ENCODE measurements at places on chromosomes 2 and 18.

DNA sequence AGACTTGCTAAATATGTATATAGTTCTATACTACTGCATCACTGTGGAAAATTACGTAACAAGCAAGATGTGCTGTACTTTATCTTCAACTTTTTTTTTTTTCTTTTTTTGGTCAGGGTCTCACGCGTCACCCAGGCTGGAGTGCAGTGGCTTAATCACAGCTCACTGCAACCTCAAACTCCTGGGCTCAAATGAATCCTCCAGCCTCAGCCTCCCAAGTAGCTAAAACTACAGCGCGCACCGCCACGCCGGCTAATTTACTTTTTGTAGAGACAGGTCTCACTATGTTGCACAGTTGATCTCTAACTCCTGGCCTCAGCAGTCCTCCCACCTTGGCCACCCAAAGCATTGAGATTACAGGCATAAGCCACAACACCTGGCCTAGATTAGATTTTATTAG is 68.0 kb downstream of the COX7A2L start:
- no peak for DNase-seq

GRCh38 chr2:99181624-99182000 is 628 bp downstream of the MRPL30 start:
- DNase-seq = no peak

- DNase-seq = no peak
Measured at GRCh38 chr2:4827836-4828235, 864.3 kb upstream of the SOX11 start.

DNA sequence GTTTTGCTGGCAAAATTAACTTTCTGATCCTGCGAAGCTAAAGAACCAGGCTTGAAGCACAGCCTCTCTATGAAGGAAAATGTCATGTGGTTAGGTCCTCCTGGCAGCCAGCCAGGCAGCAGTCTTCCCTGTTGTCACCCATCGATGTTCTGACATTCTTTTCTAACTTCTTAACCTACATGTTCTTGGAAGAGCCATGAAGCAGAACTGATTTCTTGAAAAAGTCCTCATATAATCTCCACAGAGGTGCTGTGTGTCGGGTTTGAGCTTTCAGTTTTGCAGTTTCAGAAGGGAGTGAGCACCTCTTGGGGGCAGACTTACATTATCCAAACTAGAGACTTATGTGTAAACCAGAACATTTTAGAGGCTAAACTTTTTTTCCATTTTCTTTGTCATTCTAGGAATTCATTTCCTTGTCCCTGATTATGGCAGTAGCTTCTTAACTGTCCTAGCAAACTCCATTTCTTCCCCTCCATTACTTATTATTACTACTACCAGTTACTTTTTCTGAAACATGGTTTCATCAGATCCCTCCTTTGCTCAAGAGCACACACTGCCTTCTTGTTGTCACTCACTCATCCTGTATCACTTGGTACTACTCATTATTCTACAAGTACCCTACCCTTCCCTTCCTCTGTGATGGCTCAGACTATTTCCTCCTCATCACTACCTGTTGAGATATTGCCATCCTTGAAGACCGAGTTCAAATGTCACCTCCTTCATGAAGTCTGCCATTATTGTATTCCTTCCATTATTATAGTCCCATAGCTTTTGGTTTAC is 31.1 kb downstream of the DOK1 start:
- DNase-seq = no peak

- no peak for DNase-seq
Measured at GRCh38 chr2:168184681-168185513, 62.5 kb downstream of the STK39 start.

DNA sequence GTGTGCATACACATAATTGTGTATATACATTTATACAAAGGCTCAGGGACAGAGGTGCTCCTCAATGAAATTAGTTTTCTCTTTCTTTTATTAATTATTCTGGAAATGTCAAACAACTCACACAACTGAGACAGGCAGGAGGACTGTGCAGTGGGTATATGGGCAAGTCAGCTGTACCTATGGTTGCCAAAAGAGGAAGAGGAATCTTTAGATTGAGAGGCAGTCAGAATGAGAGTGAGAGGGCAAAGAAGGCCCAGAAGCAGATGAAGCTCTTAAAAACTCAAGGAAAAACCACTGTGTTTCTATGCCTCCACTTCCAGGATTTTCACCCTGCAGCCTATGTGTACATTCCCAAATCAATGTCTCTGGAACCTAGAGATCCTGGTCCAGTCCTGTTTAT is 79.1 kb downstream of the CACNB4 start:
- no peak for DNase-seq

- no peak for DNase-seq
Measured at GRCh38 chr2:198053148-198053547, 248.8 kb downstream of the PLCL1 start.

- no peak for DNase-seq
Measured at GRCh38 chr2:196431076-196431475, 208.4 kb upstream of the CCDC150 start.

- DNase-seq = no peak
Measured at GRCh38 chr18:48590678-48591077, 51.8 kb downstream of the CTIF start.

DNA sequence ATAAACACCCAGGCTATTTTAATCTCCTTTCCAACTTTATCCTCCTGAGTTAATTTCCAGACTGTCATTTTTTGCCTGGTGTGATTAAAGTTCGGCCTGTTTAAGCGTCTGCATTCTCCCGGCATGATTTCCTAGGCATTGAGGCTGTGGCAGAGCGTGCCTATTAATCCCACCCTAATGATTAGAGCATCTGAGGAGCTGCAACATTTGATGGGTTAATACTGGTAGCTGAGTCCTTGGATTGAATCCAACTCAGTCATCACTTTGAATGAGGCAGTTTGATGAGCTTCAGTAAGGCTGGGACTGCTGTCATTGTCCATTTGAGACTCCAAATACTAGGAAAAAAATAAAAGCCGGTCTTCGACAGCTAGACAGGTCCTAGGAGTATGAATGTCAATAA is 882.5 kb downstream of the SLC4A3 start:
- DNase-seq = no peak

DNA sequence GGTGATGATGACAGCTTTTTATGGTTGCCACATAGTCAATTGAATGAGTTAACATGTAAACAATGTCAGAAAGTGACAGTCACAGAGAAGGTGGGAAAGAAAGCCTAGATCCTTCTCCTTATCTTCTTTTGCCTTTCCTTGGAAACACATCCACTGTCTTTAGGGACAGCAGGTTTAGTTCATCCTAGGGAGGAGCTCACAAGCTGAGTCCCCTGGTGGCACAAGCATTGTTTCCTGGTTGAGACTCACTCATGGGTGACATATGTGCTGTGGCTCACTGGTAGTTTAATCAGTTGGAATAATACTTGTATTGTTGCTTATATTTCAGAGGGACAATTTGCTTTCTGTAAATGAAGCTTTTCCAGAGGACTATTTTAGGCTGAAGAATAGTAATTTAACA is 598.5 kb downstream of the CNTNAP5 start:
- no peak for DNase-seq

DNA sequence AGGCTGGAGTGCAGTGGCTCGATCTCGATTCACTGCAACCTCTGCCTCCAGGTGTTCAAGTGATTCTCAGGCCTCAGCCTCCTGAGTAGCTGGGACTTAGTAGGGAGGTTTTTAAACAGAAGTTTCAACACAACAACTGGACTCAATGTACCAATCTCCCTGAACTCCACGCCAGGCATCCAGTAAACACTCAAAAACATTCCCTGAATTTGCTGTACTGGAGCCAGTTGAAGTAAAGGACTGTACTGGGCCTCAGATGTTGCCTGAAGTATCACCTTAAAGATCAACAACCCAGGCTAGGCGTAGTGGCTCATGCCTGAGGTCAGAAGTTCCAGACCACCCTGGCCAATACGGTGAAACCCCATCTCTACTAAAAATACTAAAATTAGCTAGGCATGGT is 22.4 kb downstream of the RAB1A start:
- no peak for DNase-seq

DNA sequence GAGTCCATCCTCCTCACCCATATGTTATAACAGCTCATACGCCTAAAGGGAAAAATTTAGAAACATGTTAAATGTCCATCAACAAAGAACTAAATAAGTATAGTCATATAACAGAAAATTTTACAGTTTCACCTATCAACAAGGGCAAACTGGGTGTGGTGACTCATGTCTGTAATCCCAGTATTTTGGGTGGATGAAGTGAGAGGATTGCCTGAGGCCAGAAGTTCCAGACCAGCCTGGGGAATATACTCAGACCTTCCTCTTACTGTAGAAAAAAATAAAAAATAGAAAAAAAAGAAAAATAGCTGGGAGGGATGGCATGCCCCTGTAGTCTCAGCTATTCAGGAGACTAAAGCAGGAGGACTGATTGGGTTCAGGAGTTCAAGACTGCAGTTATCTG is 48.3 kb upstream of the GULP1 start:
- no peak for DNase-seq

All from Calu3 (cell line).